ENCODE measurements at places on chromosomes 2 and 18. TPM values are rescaled to one million over a fixed set of nuclear protein-coding genes. Genes with fewer than 3 reads are reported as not detected.

GRCh38 chr2:130353291-130354138 is 2.3 kb upstream of the PTPN18 start:
- H3K4me3 ChIP-seq, result no peak overlapping the region
- peaks cover 26% of the 10 kb centered on the region for H3K4me1 ChIP-seq
- H3K27me3 ChIP-seq, result no peaks in the 10 kb centered on the region

The ARHGEF33 gene
- total RNA-seq, result 0.74 TPM

DNA sequence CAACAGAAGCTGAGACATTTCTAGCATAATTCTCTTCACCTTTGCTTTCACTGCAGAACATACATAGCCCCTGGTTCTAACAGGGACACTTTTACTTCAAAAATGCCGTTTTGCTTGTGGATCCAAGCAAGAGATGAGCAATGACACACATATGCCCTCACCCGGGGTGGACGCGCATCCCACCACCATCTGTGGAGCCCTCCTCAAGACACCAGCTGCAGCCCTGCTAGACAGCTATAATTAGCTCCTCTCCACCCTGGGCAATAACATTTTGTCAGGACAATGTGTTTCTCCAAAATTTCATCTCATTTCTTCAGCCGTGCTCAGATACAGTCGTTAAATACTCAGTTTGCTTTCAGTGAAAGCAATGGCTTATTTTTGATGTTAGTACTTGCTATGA is 368.7 kb upstream of the RAB6C start:
- H3K27me3 ChIP-seq, result no peaks in the 10 kb centered on the region
- H3K4me1 ChIP-seq, result no peaks in the 10 kb centered on the region
- no peak for DNase-seq
- H3K4me3 ChIP-seq, result no peak overlapping the region

The CYTIP gene
- total RNA-seq, result 12.5 TPM

DNA sequence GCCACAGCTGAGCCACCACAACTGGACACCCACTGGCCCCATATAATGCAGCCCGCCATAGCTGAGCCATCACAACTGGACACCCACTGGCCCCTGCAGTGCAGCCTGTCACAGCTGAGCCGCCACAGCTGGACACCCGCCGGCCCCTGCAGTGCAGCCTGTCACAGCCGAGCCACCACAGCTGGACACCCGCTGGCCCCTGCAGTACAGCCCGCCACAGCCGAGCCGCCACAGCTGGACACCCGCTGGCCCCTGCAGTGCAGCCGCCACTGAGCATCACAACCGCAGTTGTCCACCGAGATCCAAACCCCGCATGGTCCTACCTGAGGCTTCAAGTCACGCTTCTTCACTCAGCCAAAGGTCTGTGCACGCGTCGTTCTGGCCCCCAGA is 134.2 kb downstream of the PXDN start:
- no peak overlapping the region for H3K4me3 ChIP-seq
- H3K4me1 ChIP-seq, result peaks cover 9% of the 10 kb centered on the region
- no peak for DNase-seq
- no peaks in the 10 kb centered on the region for H3K27me3 ChIP-seq

DNA sequence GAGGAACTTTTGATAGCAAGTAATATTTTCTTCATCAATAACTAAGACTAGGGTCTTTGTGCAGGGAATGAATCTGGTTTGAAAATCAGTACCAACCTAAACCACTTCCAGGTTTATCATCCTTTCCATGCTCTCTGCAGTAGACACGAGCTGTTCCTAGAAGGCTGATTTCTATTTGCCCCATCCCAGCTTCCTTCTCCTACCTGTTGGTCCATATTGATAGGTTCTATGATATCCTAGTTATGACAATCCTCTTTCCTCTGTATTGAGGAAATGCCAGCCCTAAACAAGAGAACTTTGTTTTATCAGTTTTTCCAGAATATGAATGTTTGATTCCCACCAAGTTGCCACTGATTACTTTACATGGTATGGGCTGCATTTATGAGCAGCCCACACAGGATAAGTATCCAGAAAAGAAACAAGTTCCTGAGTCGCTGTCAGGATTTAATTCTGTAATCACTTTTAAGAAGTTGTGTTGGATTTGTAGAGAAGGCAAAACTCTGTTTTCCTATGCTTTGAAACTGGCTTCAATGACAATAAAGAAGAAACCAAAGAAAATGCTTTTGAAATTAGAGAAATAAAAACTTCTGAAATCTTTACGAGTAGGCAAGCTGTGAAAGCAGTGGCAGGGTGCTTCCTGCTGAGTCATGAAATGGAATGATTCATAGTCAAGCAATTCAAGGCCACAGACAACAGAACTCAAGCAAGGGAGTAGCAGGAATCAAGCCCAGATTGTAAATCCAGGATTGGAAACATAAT is 37.3 kb upstream of the TANK start:
- no peaks in the 10 kb centered on the region for H3K36me3 ChIP-seq
- peaks cover 26% of the 10 kb centered on the region for H3K4me1 ChIP-seq
- H3K27ac ChIP-seq, result peak overlapping the region; percentile 82
- no peak overlapping the region for H3K4me3 ChIP-seq
- H3K27me3 ChIP-seq, result no peaks in the 10 kb centered on the region

- H3K27ac ChIP-seq, result peak overlapping the region; percentile 94
- H3K4me1 ChIP-seq, result peaks cover 97% of the 10 kb centered on the region
- H3K4me3 ChIP-seq, result peak overlapping the region; percentile 27
- H3K27me3 ChIP-seq, result no peaks in the 10 kb centered on the region
- DNase-seq, result no peak
- no peaks in the 10 kb centered on the region for H3K36me3 ChIP-seq
Measured at GRCh38 chr18:48929941-48930713, 20.6 kb downstream of the SMAD7 start.

GRCh38 chr2:181764095-181764963 is 84.0 kb upstream of the NEUROD1 start:
- H3K27ac ChIP-seq, result no peak overlapping the region
- DNase-seq, result no peak
- no peaks in the 10 kb centered on the region for H3K27me3 ChIP-seq
- no peaks in the 10 kb centered on the region for H3K36me3 ChIP-seq

DNA sequence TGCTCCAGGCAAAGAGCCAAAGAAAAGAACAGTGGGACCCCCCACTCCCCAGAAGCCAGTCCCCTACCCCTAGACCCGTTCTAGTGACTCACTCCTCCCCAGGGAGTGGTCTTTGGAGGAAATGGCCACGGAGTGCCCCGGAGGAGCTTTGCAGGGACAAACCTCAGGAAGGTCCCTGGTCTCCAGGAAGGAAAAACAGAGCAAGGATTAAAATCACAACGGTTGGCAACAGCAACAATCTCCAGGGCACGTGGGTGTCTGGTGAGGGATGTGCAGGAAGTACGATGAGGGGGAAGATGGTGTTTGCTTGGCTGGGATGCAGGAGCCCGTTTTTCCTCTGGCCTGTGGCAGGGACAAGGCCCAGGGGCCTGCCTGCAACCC is 135.0 kb downstream of the SMAD2 start:
- no peak overlapping the region for H3K4me3 ChIP-seq
- no peaks in the 10 kb centered on the region for H3K36me3 ChIP-seq
- DNase-seq, result no peak
- H3K4me1 ChIP-seq, result peaks cover 8% of the 10 kb centered on the region
- no peaks in the 10 kb centered on the region for H3K27me3 ChIP-seq

DNA sequence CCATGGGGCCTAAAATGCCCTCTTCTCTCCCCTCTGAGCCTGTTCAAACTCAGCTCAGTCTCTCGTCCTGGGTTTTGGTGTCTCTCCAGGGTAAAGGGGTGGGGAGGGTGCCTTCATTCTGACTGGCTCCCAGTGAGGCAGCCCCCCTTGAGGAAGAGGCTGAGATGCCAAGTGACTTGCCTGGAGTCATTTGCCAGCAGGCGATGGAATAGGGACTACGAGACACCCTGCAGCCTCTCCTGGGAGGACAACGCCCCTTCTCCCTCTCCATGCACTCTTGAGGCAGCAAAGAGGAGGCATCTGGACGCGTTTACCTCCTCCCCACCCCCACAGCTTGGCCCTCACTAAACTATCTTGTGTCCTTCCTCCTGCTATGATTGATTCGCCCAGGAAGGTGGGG is 760 bp upstream of the STON1 start:
- no peaks in the 10 kb centered on the region for H3K36me3 ChIP-seq
- peak overlapping the region; percentile 90 for H3K4me3 ChIP-seq
- DNase-seq, result no peak
- peak overlapping the region; percentile 87 for H3K27ac ChIP-seq
- H3K4me1 ChIP-seq, result peaks cover 70% of the 10 kb centered on the region

The SKOR2 gene
- total RNA-seq, result not detected

The ICOS gene
- total RNA-seq, result 1.7 TPM

The CCDC68 gene
- total RNA-seq, result 8.1 TPM

GRCh38 chr2:133948610-133949290 is 305.1 kb upstream of the MGAT5 start:
- H3K27ac ChIP-seq, result no peak overlapping the region
- H3K27me3 ChIP-seq, result no peaks in the 10 kb centered on the region
- no peaks in the 10 kb centered on the region for H3K4me1 ChIP-seq
- no peak for DNase-seq

The PCARE gene
- not detected for total RNA-seq

DNA sequence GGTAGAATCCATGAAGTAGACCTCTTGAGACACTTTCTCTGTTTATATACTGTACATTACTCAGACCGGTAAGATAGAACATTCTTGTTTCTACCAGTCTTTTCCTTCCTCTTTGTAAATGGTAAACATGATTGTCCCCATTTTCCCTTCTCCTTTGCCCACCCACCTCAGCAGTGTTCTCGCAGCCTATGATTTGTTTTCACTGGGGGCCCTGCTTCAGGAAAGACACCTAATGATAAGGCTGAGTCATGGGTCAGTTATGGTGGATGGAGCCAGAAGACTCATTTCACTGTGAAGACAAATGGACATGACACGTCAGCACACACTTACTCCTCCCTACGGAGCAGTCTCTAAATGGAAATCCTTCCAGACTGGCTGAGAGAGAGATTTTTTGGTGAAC is 23.7 kb downstream of the CENPO start:
- no peaks in the 10 kb centered on the region for H3K4me1 ChIP-seq
- no peaks in the 10 kb centered on the region for H3K27me3 ChIP-seq
- peak; percentile 69 for DNase-seq
- no peaks in the 10 kb centered on the region for H3K36me3 ChIP-seq
- no peak overlapping the region for H3K4me3 ChIP-seq

GRCh38 chr18:22113144-22113844 is 56.1 kb upstream of the GATA6 start:
- H3K4me3 ChIP-seq, result no peak overlapping the region
- DNase-seq, result no peak
- no peak overlapping the region for H3K27ac ChIP-seq
- no peaks in the 10 kb centered on the region for H3K36me3 ChIP-seq
- no peaks in the 10 kb centered on the region for H3K27me3 ChIP-seq
- H3K4me1 ChIP-seq, result no peaks in the 10 kb centered on the region

DNA sequence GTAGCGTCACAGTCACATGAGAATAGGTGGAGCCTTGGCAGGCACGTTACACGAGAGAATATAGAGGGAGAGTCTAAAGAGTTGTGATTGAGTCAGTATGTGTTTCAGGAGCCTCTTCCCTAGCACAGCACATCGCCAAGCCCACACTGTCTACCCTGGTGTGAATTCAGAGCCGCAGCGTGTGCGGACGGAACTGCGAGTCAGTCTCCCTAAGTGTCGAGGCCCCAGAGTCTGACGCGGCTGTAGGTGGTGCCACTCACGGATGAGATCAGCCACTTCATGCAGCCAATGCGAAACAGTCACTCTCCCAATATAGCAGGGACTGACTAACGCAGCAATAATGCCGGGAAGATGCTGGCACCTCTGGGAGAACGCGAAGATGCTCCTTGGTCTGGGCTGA is 587.3 kb upstream of the ID2 start:
- no peak for DNase-seq
- H3K27ac ChIP-seq, result no peak overlapping the region
- H3K27me3 ChIP-seq, result no peaks in the 10 kb centered on the region
- H3K4me1 ChIP-seq, result no peaks in the 10 kb centered on the region
- no peak overlapping the region for H3K4me3 ChIP-seq
- H3K36me3 ChIP-seq, result no peaks in the 10 kb centered on the region

The STPG4 gene
- 2.9 TPM for total RNA-seq

GRCh38 chr2:219024059-219024458 is 17.3 kb downstream of the CFAP65 start:
- no peak overlapping the region for H3K4me3 ChIP-seq
- no peak overlapping the region for H3K27ac ChIP-seq
- no peaks in the 10 kb centered on the region for H3K4me1 ChIP-seq

DNA sequence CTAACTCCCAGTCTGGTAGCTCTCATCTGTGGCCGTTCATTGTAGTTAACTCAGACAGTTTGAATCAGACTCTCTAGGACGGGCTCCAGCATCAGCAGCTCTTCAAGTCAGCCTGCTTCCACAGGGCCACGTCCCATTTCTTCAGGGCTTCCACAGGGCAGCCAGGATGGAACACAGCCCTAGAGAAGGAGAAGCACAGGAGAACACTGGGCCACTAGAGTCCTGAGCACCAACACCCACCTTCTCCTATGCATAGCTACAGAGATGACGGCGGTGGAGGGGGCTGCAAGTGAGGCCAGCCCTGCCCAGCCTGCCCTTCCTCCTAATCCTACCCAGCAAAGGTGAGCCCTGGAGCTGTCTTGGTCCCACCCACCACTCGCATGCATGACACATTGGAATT is 10.2 kb upstream of the TEX261 start:
- DNase-seq, result no peak
- no peaks in the 10 kb centered on the region for H3K36me3 ChIP-seq
- no peak overlapping the region for H3K27ac ChIP-seq
- no peak overlapping the region for H3K4me3 ChIP-seq
- H3K27me3 ChIP-seq, result no peaks in the 10 kb centered on the region

The INO80D gene
- total RNA-seq, result 18.4 TPM

The ABCA12 gene
- total RNA-seq, result 17.2 TPM

The VWA3B gene
- not detected for total RNA-seq

DNA sequence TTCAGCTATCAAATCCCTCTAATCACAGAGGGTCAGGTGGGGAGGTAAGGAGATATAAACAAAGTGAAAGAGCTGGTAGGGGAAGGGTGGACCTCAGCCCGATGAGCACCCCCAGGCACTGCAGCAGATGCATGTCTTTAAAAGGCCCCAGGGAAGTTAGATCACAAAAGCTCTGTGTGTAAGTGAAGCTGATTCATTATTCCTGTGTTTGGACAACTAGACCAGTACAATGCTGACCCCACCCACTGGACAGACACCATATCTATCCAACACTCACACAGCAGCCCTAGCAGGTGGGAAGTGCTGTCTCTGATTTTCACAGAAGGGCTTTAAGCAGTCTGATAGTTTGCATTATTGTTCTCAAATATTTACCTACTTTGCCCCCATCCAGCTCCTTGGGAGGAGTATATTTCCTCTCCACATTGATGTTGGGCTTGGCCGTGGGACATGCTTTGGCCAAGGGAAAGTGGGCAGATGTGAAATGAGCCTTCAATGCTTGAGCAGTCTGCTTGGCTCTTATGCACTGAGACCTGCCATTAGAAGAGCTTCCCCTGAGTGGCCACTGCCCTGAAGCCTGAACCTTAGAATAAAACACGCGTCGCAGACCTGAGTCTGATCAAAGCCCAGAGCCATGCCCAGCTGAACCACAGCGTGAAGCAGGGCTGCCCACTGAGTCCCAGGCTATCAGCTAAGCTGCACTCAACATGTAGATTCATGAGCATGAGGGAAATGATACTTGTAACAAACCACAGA is 111.4 kb downstream of the COPS8 start:
- H3K4me1 ChIP-seq, result peaks cover 34% of the 10 kb centered on the region
- no peaks in the 10 kb centered on the region for H3K36me3 ChIP-seq
- no peak overlapping the region for H3K4me3 ChIP-seq
- no peak for DNase-seq
- peak overlapping the region; percentile 79 for H3K27ac ChIP-seq

Measured in vagina (tissue), 2 donors.